AG08396 (cell line): ENCODE measurements at places on chromosomes 7 and 10.

GRCh38 chr10:91856637-91857036 lies 52.6 kb downstream of the FGFBP3 start:
- no peak for DNase-seq

GRCh38 chr10:36421992-36422391 lies 703.4 kb upstream of the ANKRD30A start:
- no peak for DNase-seq

DNA sequence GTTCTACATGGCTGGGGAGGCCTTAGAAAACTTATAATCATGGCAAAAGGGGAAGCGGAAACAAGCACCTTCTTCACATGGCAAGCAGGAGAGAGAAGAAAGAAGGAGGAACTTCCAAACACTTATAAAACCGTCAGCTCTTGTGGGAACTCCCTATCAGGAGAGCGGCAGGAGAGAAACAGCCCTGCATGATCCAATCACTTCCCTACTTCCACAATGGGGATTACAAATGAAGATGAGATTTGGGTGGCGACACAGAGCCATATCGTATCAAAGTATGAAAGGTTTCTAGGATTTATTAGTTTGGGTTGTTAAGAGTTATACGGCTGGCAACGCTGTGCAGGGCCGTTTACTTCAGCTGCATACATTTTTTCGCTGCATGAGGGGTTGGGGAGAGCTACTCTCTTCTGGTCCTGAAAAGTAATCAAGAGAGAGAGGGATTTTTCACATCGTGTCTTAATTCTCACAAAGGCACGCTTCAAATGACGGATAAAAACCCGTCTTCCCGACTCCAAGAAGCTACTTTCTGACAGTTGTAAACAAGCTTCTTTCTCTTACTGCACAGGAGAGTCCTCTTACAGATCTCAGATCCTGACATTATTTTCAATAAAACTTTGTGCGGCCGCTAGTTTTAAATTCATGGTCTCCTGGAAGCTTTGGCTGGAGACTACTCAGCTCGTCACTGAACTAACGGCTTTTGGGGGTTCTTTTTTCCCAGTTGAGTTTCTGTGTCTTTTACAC lies 751 bp upstream of the GTPBP10 start:
- DNase-seq = peak; percentile 10

DNA sequence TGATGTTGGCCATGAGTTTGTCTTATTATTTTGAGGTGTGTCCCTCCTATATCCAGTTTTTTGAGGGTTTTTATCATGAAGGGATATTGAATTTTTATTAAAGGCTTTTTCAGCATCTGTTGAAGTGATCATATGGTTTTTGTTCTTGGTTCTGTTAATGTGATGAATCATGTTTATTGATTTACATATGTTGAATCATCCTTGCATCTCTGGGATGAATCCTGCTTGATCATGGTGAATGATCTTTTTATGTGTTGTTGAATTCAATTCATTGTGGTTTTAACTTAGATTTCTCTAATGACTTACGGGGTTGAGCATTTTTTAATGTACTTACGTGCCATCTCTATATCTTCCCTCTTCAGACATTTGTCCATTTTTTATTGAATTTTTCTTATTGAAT lies 22.9 kb downstream of the DLD start:
- DNase-seq = no peak

DNA sequence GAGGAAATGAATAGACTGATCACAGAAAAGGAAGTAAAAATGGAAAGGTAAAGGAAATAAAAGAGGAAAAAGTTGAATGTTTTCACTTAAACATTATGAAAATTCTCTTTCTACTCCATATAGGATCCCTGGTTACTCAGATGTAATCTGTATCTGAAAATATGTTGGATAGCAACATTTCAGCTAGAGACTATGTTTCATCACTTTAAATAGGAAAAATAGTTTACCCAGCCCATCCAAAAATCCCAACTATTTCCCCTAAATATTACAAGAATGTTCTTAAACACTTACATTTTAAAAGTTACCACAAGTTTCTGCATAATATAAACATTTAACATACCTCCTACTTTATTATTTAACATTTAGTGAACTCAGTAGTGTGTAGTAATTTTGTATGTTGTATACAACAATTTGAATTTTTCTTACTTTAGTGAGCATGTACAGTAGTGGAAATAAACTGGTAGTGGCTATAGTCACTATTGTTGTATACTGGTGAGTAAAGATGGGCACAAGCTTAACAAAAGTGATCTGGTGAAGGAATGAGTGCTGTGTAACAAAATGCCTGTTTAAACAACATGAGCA lies 27.1 kb downstream of the SLF2 start:
- no peak for DNase-seq

- DNase-seq = peak; percentile 38
Measured at GRCh38 chr7:75892634-75893272, 13.9 kb downstream of the RHBDD2 start.

- peak; percentile 51 for DNase-seq
Measured at GRCh38 chr10:117226813-117227451, 14.0 kb upstream of the SLC18A2 start.

DNA sequence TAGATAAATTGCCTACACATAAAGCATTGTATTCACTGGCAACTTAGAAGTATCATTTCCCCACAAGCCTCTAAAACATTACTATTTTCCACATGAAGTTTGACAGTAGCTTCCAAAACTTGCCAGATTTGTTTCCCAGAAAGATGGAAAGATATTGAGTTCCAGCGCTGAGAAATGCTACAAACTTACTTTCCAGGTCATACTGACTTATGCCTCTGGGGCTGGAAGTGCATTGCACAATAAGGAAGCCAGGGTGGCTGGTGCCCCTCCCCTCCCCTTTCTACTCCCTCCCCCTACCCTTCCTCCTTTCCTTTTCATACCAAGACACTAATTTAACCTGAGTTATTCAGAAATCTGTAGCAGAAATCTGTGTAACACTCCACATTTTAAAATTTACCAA lies 212.6 kb downstream of the WDR37 start:
- no peak for DNase-seq

DNA sequence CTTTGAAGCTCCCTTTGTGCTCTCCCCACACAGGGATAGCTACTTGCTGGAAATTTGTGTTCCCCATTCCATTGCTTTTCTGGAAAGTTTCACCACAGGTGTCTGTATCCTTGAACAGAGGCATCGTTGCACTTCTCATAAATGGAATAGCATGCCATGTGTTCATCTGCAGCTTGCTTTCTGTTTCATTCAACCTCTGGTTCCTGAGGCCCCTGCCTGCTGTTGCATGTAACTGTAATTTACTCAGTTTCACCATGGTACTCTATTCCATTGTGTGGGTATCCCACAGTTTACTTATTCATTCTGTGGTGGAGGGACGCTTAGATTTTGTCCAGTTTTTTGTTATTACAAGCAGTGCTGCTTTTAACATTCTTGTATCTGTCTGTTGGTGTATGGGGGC lies 32.0 kb downstream of the EEPD1 start:
- DNase-seq = no peak

- peak; percentile 56 for DNase-seq
Measured at GRCh38 chr10:84269773-84270172, 24.9 kb downstream of the RGR start.

- no peak for DNase-seq
Measured at GRCh38 chr7:40848541-40849221, 713.9 kb downstream of the SUGCT start.

DNA sequence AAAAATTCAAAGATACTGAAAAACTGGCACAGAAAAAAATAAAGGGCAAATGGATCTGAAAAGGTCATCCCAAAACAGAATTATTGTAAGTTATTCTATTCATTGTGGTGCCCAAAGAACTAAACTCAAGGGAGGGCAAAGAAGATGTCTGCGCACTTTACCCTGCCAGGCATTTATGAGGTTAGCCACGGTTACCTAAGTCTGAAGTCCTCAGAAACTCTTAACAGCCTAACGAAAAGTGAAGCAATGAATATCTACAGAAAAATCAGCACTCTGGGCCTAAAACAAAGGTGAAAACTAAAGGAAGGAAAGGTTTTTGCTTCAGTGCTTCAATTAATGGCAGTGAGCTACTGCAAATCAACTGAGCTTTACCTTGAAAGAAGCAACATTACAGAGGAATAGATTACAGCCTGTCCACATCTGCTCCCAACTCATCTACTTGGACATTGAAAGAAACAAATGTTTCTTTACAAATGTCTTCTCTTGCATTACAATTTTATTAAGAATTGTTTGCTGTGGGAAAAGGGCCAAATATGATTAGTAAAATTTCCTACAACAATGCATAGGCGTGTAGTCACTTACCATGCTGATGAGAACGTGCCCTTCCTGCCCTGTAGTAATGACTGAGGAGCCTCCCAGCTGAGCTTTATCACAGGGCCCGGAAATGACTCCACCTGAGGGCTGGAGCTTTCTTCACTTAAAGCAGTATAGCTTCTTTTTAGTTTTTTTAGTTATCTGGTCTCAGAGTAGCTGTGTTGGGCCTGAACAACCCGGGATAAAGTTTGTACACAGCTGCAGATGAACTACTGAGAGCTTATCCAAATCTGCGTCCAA lies at the start of gene TUBAL3:
TUBAL3 (minus strand) TSS at position 621 of the 834 bp plus-strand sequence; CDS start at position 585, 36 bp downstream.
- no peak for DNase-seq

- DNase-seq = no peak
Measured at GRCh38 chr10:122422266-122422989, 32.0 kb upstream of the ARMS2 start.

GRCh38 chr10:59036311-59037017 lies 140.0 kb upstream of the PHYHIPL start:
- no peak for DNase-seq

GRCh38 chr7:129466796-129467195 lies 32.6 kb downstream of the STRIP2 start:
- DNase-seq = no peak

DNA sequence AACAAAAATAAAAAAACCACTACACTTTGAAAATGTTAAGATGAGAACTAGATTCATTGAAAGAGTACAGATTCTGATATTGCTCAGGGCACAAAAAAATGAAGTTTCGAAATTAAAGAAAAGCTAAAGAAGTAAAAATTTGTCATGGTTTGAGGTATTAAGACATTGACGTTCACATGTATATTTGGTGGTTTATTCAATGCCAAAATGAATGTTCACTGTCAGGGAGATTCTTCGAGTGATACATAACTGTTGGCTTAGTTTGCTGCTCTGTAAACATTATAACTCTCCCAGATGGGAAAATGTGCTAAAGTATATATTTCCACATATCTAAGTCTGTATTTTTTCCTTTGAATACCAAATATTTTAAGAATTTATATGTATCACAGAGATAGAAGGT lies 345.0 kb downstream of the SEMA3D start:
- peak; percentile 12 for DNase-seq

DNA sequence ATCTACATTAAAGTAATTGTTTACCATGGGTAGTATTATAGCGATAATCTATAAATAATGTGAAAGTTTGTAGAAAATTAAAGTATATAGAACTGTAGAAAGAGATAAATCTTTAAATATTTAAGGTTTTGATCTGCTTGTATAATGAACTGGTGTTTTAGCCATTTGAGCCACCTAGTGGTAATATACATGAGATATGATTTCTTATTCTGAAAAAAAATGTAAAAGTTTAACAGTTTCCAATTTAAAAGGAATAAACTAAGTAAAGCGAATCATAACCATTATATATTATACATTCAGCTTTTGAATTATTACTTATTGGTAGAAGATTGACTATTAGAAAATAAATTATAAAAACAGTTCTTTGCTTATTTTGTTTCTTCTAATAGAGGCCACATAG lies 91.2 kb downstream of the OTUD1 start:
- no peak for DNase-seq

GRCh38 chr7:139479620-139480019 lies 3.9 kb downstream of the KLRG2 start:
- no peak for DNase-seq

- DNase-seq = no peak
Measured at GRCh38 chr10:52194191-52194590, 119.9 kb upstream of the DKK1 start.
